ENCODE measurements at places on chromosomes 11 and 22.

DNA sequence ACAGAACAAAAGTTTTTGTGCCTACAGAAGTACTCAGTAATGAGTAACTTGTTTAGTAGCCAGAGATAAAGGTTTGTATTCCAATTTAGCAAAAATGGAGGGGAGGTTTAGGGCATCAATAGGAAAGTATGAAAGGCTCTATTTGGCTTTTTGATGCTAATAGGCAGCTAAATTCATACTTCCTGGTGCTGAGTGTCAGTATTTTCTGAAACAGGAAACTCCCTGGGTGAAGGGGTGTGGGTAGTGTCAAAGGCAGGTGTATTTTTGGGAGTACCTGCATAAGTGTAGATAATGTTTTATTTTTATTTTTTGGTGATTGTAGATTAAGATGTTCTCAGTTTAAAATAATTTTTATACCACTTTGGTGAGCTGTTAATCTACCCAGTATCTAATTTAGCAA, 29.3 kb upstream of the MMP7 start:
- DNase-seq = no peak

- DNase-seq = no peak
These were observed 119.0 kb downstream of the CADM1 start for GRCh38 chr11:115385226-115385625.

- no peak for DNase-seq
These were observed 7.7 kb upstream of the MALAT1 start for GRCh38 chr11:65491163-65491465.

GRCh38 chr22:40289991-40290459, 56.3 kb upstream of the ADSL start:
- DNase-seq = peak; percentile 70

DNA sequence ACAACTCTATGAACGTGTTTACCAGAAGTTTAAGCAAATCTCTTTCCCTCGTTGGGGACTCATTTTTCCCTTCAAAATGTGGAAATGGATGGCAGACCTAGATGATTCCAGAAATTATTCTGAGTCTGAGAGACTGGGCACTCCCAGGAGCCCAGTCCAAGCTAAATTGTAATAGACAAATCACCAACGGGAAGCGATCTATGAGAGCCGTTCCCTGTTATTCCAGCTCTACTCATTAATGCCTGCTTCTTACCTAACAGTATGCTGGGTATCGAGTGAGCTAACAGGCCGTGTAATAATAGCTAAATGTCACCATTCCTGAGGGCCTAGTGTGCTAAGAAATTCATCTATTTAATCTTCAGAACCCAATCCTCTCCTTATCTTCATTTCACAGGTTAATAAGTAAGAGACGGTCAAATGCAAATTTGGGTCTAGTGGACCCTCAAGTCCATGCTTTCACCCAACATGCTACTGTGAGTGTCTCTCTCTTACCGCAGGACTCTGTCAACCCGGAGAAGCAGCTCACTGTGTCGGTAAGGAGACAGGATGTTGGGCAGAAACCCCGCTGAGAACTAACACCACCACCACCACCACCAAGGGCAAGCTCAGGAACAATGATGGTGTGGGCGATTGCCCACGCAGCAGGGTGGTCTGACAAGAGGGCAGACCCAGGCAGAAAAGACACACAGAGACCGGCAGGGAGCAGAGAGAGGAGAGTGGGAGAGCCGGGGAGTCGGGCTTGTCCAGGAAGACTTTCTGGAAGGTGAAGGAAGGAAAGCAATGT, 57.1 kb upstream of the TIMP3 start:
- DNase-seq = no peak

GRCh38 chr22:18970948-18971315, 34.8 kb upstream of the PRODH start:
- no peak for DNase-seq

- DNase-seq = no peak
These were observed 12.1 kb downstream of the ELF5 start for GRCh38 chr11:34501500-34501899.

- DNase-seq = no peak
These were observed 50.0 kb upstream of the ADA2 start for GRCh38 chr22:17269224-17269606.

DNA sequence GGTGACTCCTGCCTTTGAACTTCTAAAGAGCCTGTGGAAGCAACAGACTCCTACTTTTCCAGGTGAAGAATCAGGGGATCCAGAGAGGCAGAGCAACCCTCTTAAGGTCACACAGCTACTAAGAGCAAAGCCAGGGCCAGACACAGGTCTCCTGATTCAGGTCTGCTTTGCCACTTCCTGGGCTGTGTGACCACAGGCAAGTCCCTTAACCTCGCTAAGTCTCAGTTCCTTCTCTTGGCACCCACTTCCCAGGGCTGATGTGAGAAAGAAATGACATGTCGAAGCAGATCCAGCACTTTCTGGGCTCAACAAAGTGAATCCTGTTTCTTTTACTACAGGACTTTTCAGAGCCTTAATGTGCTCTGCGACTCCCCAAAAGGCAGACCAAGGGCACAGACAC, 30.2 kb downstream of the UQCR10 start:
- DNase-seq = no peak

DNA sequence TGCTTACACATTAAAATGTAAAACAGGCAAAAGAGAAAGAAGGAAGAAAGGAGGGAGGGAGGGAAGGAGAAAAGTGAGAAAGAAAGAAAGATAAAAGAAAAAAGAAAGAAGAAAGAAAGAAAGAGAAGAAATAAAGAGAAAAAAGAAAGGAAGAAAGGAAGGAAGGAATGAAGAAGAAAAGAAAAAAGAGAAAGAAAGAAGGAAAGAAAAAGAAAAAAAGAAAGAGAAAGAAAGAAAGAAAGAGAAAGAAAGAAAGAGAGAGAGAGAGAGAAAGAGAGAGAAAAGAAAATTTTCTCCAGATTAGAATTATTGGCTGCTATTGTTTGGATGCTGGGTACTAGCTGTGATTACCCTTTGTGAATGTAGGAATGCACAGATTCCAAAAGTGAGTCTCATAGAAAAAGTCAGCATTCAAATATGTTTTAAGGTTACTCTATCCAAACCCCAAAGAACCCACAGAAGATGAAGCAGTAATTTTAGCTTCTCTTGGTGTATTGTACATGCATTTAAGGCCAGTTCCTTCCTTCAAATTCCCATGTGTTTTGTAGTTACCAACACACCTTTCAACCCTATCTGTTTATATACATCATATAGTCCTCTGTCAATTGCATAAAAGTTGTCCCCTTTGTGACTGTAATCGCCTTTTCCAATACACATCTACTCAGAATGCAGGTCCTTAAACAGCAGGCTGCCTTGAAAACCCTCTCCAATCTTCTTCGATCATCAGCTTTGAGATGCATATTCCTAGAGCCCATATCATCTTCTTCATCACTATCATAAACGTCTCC, 789 bp upstream of the FAM111A start:
- no peak for DNase-seq

DNA sequence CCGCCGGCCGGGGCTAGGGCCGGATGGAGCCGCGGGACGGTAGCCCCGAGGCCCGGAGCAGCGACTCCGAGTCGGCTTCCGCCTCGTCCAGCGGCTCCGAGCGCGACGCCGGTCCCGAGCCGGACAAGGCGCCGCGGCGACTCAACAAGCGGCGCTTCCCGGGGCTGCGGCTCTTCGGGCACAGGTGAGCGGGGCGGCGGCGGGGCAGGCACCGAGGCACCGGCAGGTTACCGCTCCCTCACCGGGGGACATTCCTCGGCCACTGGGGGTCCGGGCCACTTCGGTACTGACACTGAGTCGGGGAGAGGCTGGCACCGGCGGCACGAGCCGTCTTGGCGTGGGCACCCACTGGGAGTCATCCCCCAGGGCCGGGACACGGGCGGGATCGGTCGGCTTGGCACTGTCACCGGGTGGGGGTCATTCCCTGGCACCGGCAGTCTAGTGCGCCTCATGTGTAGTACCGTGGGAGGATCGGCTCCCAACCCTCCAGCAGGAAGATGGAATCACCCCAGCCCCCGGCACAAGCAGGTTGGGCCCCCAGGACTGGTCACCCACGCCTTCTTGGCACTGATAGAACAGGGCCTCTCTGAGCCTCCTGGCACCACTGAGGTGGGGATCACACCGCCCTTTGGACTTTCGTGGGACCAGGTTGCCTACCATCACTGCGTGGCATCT, 511 bp downstream of the DGKZ start:
- DNase-seq = peak; percentile 29

DNA sequence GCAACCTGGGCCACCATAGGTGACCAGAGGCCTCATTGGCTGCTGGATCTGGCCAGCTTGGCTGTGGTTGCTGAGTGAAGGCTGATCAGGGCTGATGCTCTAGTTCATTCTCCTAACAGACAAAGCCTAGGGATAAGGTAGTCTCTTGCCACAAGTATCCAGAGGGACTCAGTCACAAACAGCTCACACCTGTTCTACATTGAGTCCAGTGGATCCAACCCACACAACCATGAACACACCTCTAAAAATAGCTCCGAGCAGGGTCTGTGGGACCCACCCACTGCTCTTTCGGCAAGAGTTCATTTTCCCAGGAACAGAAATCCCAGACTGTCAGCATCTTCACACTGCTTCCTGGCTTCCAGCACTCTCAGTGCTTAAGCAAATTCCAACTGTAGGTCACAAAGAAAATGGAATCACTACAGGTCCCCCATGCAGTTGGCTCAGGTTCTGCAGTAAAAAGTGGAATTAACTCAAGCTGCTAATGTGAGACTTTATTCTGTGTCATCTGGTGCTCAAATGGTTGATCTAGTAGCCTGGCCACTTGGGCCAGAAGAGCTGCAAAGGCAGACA, 67.3 kb downstream of the PPFIBP2 start:
- DNase-seq = no peak

DNA sequence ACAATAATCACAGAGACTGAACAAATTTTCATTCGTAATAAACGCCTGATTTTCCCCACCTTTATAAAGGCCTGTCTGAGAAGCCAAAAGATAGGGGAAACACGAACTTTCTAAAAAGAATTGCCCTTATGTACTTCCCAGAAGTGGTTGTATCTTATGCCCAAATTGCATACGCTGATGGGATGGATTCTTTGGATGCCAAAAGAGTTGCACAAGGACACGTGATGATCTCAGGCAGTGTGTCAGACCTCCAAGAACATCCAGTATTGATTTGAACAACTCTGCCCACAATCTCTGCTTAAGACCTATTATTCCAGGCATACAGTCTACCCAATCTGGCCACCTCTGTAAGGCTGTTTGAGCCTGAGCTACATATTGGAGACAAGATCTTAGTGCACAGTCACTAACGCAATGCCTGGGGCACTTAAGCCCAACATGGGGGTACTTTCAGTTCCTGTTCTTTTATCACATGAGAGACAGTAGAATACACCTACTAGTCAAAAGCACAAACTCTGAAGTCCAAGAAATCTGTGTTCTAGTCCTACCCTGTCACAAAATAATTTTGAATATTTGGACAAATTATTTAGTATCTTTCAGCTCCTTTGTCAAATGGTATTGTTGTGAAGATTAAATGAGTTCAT, 38.9 kb downstream of the OR10A6 start:
- no peak for DNase-seq

GRCh38 chr11:101435408-101435973, 148.3 kb downstream of the TRPC6 start:
- no peak for DNase-seq

GRCh38 chr22:35037089-35037488, 28.9 kb upstream of the ISX start:
- no peak for DNase-seq

GRCh38 chr11:65524741-65525545, at the start of gene SCYL1:
SCYL1 (plus strand) TSS chr11:65525083; CDS start chr11:65525154, 71 bp downstream.
- peak; percentile 69 for DNase-seq

- no peak for DNase-seq
These were observed 633.8 kb downstream of the DLG2 start for GRCh38 chr11:84993386-84993785.

DNA sequence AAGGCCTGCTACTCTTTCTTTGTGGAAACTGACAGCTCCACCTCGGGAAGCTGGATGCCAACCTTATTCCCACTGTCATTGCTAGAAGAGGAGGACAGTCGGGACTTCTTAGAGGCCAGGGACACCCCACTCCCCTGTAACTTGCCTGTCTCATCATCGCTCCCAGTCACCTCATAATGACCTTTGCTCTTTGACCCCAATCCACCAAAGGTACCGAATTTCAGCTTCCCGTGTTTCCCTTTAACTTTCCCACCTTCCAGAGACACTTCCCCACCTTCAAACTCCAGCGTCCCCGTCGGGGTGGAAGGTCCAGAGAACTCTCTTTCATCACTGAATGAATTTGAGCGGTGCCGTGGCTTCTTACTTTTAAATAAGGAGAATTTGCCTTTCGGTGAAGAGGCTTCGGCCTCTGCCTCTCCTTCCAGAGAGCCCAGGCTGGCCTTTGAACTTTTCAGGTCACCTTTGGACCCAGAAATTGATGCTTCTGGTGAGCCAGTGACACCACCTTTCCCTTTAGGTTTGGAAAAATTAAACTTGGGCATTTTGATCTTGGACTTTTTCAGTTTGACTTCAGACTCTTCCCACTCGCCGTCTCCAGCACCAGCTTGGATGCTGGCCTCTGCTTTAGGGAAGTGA, 29.8 kb downstream of the AHNAK start:
- no peak for DNase-seq

DNA sequence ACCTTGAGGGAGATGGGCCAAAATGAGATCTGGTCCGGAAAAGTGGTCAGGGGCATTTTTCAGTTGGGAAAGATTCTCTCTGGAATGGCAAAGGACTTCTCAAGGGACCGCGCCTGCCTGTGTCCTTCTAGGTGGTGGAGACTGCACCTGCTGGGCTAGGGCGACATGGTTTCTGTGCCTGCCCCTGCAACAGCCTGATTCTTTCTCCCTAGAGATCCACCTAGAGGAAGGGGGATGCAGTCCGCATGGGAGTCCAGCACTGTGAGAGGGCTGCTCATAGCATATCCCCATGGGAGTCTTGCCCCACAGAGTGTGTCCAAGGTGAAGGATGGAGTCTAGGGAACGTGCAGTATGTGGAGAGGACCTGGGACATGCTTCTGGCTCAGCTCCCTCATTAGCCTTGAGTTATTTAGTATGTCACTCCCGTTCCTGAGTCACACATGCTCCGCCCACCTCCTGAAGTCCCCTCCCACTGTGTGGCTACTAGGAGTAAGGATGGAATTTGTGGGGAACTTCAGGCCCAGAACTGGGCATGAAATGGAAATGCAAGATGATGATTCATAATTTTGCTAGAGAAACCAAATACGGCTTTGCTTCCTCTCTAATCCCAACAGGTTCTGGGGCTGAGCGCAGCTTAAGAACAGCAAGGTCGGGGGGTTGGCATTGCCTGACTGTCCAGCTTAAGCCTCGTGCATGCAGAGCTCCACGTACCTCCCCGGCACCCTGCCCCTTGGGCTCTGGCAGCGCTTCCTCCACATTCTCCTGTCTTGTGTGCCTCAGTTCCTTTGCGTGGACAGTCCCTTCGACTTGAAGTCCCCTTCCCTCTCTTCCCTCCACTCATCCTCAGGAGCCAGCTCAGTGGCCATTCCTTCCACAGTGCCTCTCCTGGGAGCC, 35.0 kb downstream of the GRIK4 start:
- no peak for DNase-seq

Data from activated naive CD4-positive, alpha-beta T cell treated with anti-CD3 and anti-CD28 coated beads, Interleukin-2, amount 50 U/mL, for 16 hours (primary cell).